ENCODE measurements at places on chromosomes 1 and 21.

GRCh38 chr1:66294707-66295370 lies 239.1 kb upstream of the SGIP1 start:
- DNase-seq = no peak

- DNase-seq = no peak
These were observed 4.5 kb downstream of the DHCR24 start for GRCh38 chr1:54882519-54882918.

DNA sequence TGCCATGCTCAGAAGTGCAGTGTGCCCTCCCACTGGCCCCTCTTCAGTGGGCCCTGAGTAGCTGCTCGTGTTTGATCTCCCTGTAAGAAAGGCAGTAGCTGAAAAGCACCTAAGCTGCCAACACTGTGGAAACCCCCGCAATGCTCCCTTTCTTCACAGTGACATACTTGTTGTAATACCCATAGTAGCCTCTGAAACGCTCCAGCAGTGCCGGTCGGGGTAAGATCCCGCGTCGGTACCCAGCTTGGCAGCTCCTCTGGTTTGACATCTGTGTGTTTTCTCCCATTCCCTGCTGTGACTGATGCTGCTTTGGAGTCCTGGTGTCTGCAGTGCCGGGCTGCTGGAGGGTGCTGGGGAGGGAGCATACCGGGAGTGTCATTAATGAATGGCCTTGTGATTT lies 3.6 kb downstream of the CHAF1B start:
- DNase-seq = peak; percentile 47

- no peak for DNase-seq
These were observed 348.9 kb downstream of the TGFB2 start for GRCh38 chr1:218694085-218694484.

- DNase-seq = no peak
These were observed 1.6 kb upstream of the TRIM11 start for GRCh38 chr1:228408041-228408868.

DNA sequence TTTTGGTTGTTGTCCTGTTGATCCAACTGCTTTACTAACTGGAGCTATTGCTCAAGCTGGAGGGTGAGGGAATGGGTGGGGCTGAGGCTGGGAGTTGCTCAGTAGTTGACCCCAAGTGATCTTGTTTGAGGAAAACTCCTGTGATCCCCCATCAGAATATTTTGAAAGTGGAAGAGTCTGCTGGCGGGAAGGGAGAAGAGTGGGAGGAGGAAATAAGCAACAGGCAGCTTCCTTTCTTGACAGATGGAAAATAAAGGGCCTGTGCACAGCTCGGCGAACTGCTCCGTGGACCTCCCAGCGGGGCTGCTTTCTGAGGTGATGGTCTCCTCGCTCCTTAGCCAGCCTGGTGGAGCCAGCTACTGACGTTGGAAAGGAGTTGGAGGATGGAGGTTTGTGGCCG lies 199.1 kb upstream of the LMO4 start:
- DNase-seq = no peak

DNA sequence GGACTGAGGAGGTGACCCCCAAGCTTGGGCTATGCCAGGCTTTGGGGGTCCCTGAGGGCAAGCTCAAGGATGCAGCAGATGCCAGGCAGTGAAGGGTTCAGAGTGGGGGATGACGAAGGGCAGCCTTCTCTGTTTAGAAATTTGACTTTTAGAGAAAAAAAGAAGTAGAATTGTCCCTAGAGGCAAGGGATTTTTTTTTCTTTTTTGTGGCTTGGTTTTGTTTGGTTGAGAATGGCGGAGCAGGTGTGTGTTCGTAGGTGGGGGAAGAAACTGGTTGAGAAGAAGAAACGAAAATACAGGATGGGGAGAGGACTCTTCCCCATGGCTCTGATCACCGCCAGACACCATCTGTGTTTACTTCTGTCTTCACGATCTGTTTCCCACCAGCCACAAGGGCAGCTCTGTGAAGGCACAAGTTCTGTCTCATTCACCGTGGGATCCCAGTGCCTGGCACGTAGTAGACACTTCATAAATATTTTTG lies 8.2 kb downstream of the PLA2G5 start:
- DNase-seq = no peak

DNA sequence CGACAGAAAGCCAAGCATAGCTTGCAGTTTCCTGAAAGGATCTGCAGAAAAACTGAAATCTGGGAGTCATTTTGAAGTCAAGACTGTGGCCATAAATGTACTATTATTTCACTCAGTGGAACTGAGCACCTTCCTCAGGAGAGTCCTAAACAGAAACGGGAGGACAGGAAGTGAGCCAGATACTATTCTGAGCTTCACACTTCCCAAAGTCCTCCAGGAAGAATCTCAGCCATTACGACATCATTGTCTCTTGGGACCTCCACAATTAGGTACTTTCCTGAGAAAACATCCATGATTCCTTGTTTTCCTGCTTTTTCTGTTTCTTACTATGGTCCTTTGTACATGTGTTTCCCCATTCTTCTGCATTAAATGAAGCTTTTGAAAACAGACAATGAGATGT lies 299.2 kb upstream of the USP25 start:
- no peak for DNase-seq

GRCh38 chr1:29686012-29686930 lies 449.9 kb downstream of the PTPRU start:
- DNase-seq = peak; percentile 32

DNA sequence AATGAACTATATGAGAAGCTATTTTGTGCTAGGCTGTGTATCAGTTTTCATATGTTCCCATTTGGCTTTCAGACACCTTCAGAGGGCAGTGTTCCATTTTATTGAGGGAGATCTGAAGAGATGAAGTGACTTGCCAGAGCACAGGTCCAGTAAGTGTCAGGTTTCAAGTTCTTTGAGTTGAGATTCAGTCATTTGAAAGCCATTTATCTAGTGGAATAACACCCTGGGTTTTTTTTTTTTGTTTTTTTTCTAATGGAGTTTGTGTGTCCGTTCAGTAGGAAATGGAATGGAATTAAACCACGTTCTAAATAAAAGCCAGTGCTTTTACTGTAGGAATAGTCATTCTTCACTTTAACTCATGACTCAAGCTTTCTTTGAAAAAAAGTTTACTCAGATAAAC lies 652.9 kb upstream of the USP24 start:
- DNase-seq = no peak

GRCh38 chr1:65939636-65940035 lies 146.9 kb downstream of the PDE4B start:
- DNase-seq = no peak

GRCh38 chr1:27135541-27136235 lies 19.2 kb downstream of the SLC9A1 start:
- no peak for DNase-seq

- no peak for DNase-seq
These were observed 143.7 kb downstream of the PLPP3 start for GRCh38 chr1:56435434-56436262.

- DNase-seq = no peak
These were observed 636 bp upstream of the YRDC start for GRCh38 chr1:37808369-37809319.

- DNase-seq = no peak
These were observed 10.4 kb upstream of the TSPAN2 start for GRCh38 chr1:115099693-115100050.

DNA sequence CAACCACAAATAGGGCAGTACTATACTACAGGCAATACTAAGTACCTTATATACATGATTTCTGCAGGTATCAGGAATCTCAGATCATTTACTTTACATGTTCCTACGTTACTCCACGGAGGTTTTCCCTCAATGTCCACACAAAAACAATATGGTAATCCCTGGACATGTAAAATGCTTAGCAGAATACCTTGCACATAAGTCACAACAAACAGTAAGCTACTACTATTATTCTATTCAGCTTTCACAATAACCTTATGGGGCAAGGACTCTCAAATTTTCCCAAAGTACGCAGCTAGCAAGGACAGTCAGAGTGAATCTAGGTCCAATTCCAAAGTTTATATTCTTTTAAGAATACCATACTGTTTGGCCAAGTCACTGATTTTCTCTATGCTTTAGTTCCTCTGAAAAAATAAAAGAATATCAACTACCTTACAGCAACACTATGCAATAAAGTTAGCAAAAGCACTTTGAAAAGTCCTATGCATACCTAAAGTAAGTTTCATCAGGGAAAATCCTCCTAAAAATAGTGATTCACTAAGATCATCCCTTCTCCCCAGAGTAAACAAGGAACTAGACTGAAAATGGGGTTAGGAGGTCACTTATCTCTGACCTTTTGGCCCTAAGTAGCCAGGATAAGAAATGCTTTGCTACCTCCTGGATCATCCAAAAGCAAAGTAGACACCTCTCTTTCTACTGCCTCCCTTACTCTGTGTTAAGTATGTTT lies 67.4 kb downstream of the LUZP1 start:
- no peak for DNase-seq

DNA sequence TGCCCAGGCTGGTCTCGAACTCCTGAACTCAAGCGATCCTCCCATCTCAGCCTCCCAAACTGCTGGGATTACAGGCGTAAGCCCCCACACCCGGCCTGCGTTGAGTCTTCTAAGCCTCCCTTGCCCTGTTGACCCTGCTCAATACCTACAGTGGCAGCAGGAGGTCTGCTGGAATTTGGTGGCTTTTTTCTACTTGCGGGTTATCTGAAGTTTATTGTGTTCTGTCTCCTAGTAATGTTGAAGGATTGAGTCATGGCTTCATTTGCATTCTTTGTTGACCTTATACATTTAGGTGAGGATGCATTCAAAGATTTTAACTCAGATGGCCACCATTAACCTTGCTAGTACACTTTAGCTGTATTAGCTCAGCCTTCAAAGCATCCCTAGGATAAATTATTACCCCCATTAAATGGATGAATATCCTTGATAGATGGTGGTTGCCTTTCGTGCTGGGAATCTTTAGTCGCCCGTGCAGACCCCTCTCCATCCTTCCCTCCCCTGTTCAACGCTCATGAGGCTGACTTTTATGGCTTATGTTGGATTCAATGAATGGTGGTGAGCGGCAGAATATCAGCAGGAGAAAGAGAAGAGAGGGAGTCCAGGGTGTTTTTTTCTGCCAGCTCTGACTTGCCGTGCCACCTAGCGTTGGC lies 9.7 kb upstream of the NPPB start:
- no peak for DNase-seq

DNA sequence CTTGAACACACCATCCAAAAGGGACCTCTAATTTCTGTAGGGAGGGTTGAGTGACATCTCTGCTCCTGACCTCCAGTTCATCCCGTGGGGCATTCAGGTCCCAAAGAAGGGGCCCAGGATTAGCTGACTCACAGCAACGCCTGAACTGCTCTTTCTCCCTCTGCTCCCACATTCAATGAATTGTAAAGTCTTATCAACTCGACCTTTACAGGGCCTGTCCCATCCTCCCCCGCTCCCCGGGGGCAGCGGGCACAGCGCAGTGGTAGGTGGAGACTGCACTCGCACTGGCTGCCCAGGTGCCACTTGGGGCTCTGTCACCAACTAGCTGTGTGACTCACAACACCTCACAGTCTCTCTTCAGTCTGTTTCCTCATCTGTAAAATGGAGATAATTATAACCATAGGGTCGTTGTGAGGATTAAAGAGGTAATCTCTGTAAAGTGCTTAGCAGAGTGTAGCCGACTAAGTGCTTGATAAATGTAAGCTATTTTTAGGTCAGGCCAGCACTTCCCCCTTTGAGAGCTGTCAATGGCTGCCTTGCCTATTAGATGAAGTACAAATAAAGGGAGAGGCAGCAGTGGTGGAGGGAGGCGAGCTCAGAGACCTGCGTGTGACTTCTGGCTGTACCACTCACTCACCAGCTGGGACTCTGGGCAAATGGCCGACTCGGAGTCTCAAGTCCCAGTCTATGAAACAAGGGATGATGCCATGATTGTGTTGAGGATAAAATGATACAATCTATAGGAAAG lies 637 bp upstream of the MYBPHL start:
- no peak for DNase-seq

DNA sequence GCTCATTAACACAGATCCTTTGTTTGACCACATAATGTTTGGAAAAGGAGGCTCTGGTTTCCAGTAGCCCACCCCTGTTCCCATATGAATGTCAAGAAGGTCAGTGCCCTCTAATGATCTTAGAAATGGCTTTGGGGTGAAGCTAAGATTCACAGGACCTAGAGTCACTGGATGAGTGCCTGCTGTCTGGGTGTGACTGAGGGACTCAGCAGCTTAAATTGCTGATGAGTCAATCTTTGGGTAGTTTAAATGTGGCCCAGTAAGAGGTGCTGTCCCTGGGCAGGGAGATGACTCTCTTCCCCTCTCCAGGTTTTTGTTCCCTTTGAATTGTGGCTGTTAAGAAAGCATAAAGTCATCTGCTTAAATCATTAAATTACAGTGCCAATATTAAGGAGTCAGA lies 50.6 kb downstream of the L1TD1 start:
- DNase-seq = no peak

DNA sequence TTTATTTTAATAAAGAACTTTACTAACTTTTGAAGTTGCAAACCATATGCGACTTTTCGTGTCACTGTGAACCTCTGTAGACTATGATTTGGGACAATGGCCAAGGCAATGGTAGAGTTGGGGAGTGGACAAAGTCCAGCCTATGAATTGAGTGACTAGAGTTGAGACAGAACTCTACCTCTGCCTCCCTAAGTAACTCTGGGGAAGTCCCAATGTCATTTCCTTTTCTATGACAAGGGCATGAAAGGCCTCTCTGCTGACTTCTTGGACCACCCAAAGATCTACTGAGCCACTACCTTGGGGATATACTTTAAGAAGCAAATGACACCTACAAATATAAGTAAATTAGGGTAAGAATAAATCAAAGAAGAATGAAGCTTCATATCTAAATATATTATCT lies 19.3 kb downstream of the BEND5 start:
- DNase-seq = no peak

- no peak for DNase-seq
These were observed 13.8 kb upstream of the EYA3 start for GRCh38 chr1:28102189-28102588.

DNA sequence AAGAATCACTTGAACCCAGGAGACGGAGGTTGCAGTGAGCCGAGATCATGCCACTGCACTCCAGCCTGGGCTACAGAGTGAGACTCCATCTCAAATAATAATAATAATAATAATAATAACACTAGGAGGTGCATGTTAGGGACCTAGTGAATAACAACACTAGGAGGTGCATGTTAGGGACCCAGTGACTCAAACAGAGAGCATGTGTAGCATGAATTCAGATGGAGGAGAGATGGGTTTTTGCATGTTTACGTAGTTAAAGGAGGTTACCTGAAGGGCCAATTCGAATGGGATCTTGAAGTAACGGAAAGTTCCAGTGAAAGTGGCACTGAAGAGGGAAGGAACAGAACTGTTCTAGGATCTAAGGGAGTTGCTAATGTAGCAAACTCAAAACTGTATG lies 7.1 kb upstream of the KCNK1 start:
- no peak for DNase-seq

GRCh38 chr1:152533327-152533938 lies 19.2 kb downstream of the CRCT1 start:
- DNase-seq = no peak

DNA sequence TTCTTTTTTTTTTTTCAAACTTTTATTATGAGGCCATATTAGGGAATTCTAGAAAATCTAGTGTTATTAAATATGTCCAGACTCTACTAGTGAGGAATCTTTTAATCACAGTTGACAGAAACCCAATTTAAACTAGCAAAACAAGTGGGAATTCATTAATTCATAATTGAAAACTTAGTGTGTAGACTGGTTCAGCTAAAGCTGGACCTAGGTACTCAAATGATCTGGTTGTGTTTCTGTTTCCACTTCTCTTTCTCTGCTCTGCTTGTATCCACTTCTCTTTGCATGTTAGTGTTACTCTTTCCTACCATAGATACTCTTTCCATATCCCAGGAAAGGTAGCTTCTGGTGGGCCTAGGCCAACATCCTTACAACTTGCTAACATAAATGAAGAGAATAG lies 81.2 kb upstream of the HIVEP3 start:
- DNase-seq = no peak
